BJ (cell line): ENCODE measurements at places on chromosomes 12 and 14. TPM values are rescaled to one million over a fixed set of nuclear protein-coding genes. Genes with fewer than 3 reads are reported as not detected.

The SERPINA9 gene
- polyA plus RNA-seq, result 0.09 and 0.12 TPM in 2 replicates

The KERA gene
- not detected in 2 replicates for polyA plus RNA-seq

The A2M gene
- polyA plus RNA-seq, result 171 and 198 TPM in 2 replicates

The TAS2R8 gene
- polyA plus RNA-seq, result not detected in 2 replicates

The IFNG-AS1 gene
- not detected in 2 replicates for polyA plus RNA-seq

The SLC7A7 gene
- polyA plus RNA-seq, result 7.5 and 9.4 TPM in 2 replicates

The DIO3 gene
- polyA plus RNA-seq, result not detected in 2 replicates

The RPGRIP1 gene
- not detected in 2 replicates for polyA plus RNA-seq

The NT5DC3 gene
- 1.2 and 2.6 TPM in 2 replicates for polyA plus RNA-seq

The GON7 gene
- polyA plus RNA-seq, result 4.5 and 7.7 TPM in 2 replicates

The SIRT4 gene
- 1.2 and 1.5 TPM in 2 replicates for polyA plus RNA-seq

The SLC17A8 gene
- polyA plus RNA-seq, result not detected in 2 replicates

The NANOG gene
- not detected in 2 replicates for polyA plus RNA-seq

The KRT77 gene
- polyA plus RNA-seq, result not detected in 2 replicates

The PTPN6 gene
- 0.15 and 0.27 TPM in 2 replicates for polyA plus RNA-seq

The SLC25A47 gene
- polyA plus RNA-seq, result not detected in 2 replicates

The TRPV4 gene
- 7.4 and 13.4 TPM in 2 replicates for polyA plus RNA-seq

The HOXC11 gene
- polyA plus RNA-seq, result 3.2 and 4.9 TPM in 2 replicates

The PMEL gene
- polyA plus RNA-seq, result 1.2 and 1.8 TPM in 2 replicates
